Cardiac muscle cell (in vitro differentiated cells and primary cell): ENCODE measurements at places on chromosomes 6 and 20.
A peak's percentile ranks its signal among the peaks of the same experiment; 100 is the strongest.

GRCh38 chr6:166737261-166737660, 110.2 kb upstream of the RPS6KA2 start:
- no peak for DNase-seq

DNA sequence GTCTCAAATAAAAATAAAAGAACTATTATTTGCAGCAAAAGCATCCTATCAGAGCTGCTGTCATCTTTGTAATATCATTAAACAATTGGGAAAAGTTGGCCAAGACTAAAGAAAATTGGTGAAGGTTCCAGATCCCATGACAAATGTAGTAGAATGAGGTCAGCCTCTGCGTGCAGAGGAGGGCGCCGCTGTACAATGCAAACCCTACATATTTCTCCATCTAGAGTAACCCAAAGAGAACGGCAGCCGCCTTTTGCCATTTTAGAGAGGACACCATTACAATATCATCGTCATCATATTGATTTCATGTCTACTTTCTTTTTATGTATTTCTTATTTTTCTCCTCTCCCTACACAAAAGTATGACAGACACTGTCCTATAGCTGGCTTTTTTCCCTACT, 59.5 kb downstream of the ZMYND8 start:
- DNase-seq: peak; percentile 35

DNA sequence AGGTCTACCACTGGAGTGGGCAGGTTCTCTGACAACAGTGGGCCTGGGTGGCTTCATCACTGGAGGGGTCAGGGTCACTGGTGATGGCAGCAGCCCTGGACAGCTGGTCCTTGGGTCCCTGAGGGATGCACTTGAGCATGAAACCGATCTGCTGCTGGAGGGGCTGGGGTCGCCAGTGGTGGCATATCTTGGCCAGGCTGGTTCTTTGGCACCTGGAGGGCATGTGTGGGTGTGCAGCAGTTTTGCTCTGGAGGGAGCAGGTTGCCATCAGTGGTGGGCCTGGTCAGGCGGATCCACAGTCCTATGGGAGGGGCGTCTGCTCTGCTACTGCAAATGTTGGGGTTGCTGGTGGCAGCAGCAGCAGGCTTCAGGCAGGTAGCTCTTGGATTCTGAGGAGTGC, 117.0 kb downstream of the AIG1 start:
- DNase-seq: no peak

DNA sequence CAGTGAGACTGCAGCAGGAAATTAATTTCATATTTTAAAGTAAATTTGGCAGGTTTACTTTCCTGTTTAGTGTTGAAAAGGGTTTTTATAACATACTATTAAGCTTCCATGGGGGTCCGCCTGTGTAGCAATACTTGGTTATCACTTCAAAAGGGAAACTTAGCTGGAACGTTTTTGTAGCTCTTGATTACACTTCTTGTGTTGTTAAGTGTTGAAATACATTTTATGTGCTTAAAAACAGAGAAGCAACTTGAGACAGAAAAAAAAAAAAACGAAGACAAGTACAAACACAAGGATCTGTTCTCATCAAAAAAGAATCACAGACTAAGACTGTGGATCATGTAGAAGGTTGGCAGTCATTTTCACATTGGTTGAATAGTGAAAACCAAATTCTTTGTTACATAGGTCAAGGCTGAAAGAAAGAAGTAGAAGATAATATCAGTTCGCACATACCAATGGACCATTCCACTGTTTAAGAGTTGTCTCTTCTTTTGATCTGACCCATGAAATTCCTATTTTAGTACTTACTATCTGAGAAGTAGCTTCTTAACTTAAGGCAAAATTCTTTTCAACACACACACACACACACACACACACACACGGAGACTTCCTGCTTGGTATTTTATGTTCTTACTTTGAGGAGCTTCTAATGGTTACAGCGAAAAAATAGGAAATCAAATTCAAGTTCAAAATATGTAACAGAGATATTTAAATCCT, 113.9 kb upstream of the SLC35B3 start:
- no peak for DNase-seq
